ENCODE measurements at places on chromosomes 16 and 17. TPM values are rescaled to one million over a fixed set of nuclear protein-coding genes. Genes with fewer than 3 reads are reported as not detected.

Gene SLFN12
- total RNA-seq, result 2.5 TPM

Gene DPEP1
- 1.7 TPM for total RNA-seq

Gene SCGB1C2
- total RNA-seq, result not detected

Gene DRC3
- 4.0 TPM for total RNA-seq

Gene TBC1D28
- total RNA-seq, result not detected

Gene BAHCC1
- 12.8 TPM for total RNA-seq

Gene KRTAP4-5
- total RNA-seq, result 14.9 TPM

Gene CDRT15
- total RNA-seq, result not detected

Gene PERCC1
- total RNA-seq, result not detected

Gene KRTAP9-3
- total RNA-seq, result not detected

Gene PLA2G10
- not detected for total RNA-seq

Gene CES1
- 0.76 TPM for total RNA-seq

Gene TEX14
- total RNA-seq, result 0.26 TPM

Gene RNF227
- 152 TPM for total RNA-seq

Gene TUBG2
- 12.8 TPM for total RNA-seq

Gene ZPBP2
- not detected for total RNA-seq

Gene GRAP
- total RNA-seq, result 3.5 TPM

Gene SNAI3
- 0.17 TPM for total RNA-seq

Gene EVPLL
- total RNA-seq, result 19.9 TPM

Gene NPIPA2
- 2.0 TPM for total RNA-seq

Gene MT4
- total RNA-seq, result not detected

Gene GNG13
- not detected for total RNA-seq

Gene RTN4RL1
- total RNA-seq, result 19.1 TPM

Gene CDH13
- total RNA-seq, result 246 TPM

Gene TEKT3
- total RNA-seq, result not detected

Gene PGS1
- 40.1 TPM for total RNA-seq

Gene KRTAP4-3
- not detected for total RNA-seq

Gene RGS9
- 6.0 TPM for total RNA-seq

Gene ALDH3A1
- 35.6 TPM for total RNA-seq

Gene EVPL
- 338 TPM for total RNA-seq

Gene PRR35
- total RNA-seq, result not detected

Gene CDH11
- total RNA-seq, result 37.7 TPM

Gene GCGR
- 0.69 TPM for total RNA-seq

Gene NPIPB6
- 1.5 TPM for total RNA-seq

Gene ACE
- 3.0 TPM for total RNA-seq

Gene OR1F1
- total RNA-seq, result not detected

Gene LGALS9B
- not detected for total RNA-seq

Gene MYH2
- not detected for total RNA-seq

Gene KRTAP9-8
- 0.47 TPM for total RNA-seq

Gene MFSD6L
- total RNA-seq, result not detected

Gene HSF5
- total RNA-seq, result 0.08 TPM

Gene ACSM2A
- total RNA-seq, result not detected

Gene NDUFAF8
- 10.0 TPM for total RNA-seq
